ENCODE measurements at places on chromosomes 13 and 19. TPM values are rescaled to one million over a fixed set of nuclear protein-coding genes. Genes with fewer than 3 reads are reported as not detected.

GMIP gene
- 14.7 TPM for total RNA-seq

CD177 gene
- total RNA-seq: under 0.01 TPM

ZNF415 gene
- total RNA-seq: 2.3 TPM

ZNF534 gene
- not detected for total RNA-seq

ZNF414 gene
- total RNA-seq: 3.9 TPM

CEACAM16 gene
- not detected for total RNA-seq

SHISA7 gene
- not detected for total RNA-seq

CEBPG gene
- 23.2 TPM for total RNA-seq

LILRB1 gene
- total RNA-seq: not detected

TPTE2 gene
- not detected for total RNA-seq

ZSCAN1 gene
- not detected for total RNA-seq

TNFSF13B gene
- 0.10 TPM for total RNA-seq

SNAPC2 gene
- 21.8 TPM for total RNA-seq

SIGLEC12 gene
- not detected for total RNA-seq

LPAR6 gene
- 28.9 TPM for total RNA-seq
